GM10248 (cell line): ENCODE measurements at places on chromosomes 7 and 10.
A peak's percentile ranks its signal among the peaks of the same experiment; 100 is the strongest.

GRCh38 chr7:42931834-42932651 is at the start of the genes MRPL32 and PSMA2:
MRPL32 (plus strand) TSS chr7:42932376; CDS start chr7:42932387, 11 bp downstream.
PSMA2 (minus strand) TSS chr7:42932174; CDS start chr7:42932158, 16 bp downstream.
- DNase-seq = peak; percentile 95

- DNase-seq = no peak
Measured at GRCh38 chr7:107036535-107036934, 8.0 kb upstream of the PRKAR2B start.

GRCh38 chr10:104406715-104407650 is 53.4 kb downstream of the CFAP58 start:
- DNase-seq = no peak

DNA sequence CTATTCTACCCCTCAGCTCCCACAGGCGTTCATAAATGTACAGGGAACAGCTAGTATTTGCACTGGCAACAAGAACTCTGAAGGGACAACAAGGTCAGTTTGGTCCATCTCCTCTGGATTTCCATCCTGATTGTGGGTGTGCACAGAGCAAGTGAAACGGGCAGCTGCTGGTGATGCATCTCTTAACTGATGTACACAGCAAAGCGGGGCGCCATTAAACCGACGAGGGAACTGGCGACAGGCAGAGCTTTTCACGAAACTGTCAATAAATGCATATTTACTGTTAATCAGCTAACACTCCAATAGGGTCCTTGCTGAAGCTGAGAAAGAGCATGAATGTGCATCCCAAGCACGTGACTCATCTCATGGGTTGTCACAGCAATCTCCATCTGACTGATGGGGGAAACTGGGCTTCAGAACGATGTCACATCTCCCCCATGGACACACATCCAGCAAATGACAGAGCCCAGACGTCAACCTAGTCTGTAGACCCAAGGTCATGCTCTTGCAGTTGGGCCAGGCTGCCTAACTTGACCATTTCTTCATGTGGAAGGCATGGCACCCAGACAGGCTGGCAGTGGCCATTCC is 54.2 kb downstream of the FAM53B start:
- DNase-seq = no peak

DNA sequence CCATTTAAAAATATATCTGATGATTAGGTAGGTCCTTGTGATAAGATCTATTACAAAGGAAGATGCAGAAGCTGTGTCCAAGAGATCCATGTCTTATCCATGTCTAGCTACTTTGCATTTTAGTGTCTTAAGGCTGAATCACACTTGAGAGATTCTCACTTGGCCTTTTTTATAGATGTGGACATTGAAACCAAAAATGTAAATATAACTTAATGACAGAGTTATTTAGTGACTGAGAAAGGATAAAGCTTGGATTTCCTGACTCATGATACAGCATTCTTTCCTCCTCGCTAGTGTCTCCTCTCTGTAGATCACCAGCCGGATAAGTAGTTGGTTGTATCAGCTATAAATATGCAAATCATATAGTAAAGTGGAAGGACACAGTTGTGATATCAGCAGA is 23.3 kb downstream of the INHBA start:
- no peak for DNase-seq

- DNase-seq = no peak
Measured at GRCh38 chr7:156747718-156748117, 107.1 kb downstream of the RNF32 start.

DNA sequence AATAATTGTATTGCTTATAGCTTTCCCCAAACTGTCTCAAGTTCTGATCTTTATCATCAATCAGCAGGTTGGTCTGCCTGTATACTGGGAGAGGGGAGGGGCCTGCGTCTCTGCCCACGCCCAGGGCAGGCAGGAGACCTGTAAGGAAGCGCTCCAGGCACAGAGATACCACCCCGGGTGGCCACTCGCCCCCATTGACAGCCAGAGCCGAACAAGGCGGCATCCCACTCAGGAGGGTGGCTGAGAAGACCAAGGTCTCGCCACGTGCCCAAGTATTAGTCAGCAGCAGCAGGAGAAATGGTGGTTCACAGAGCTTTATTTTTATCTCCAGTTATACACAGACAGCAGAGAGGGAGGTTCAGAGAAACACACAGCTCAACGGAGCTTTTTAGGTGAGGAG is 7.2 kb downstream of the STK32C start:
- no peak for DNase-seq

- no peak for DNase-seq
Measured at GRCh38 chr10:102492983-102493382, 9.5 kb downstream of the ACTR1A start.

GRCh38 chr10:78658645-78659597 is 409.8 kb upstream of the ZMIZ1 start:
- peak; percentile 31 for DNase-seq

GRCh38 chr10:98567391-98568133 is 120.8 kb upstream of the HPS1 start:
- DNase-seq = no peak

DNA sequence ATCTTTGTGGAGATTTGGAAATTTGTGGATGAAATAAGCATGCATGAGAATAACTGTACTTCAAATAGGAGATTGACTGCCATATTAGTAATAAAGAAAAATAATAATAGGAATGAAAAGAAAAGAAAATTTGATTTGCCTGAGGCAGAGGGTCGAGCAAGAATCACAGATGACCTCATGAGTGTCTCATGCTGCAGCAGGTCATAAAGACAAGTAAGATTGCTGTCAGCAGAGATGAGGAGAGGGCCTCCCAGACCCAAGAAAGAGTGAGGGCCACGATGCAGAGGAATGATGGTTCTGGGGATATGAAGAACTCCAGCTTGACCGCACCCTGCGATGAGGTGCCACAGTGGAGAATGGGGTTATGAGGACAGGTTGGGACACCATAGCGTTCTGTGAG is 39.2 kb downstream of the TOMM7 start:
- DNase-seq = no peak

- no peak for DNase-seq
Measured at GRCh38 chr7:50265968-50266634, 38.4 kb upstream of the IKZF1 start.

GRCh38 chr10:96072674-96073073 is 29.3 kb downstream of the CCNJ start:
- DNase-seq = no peak

DNA sequence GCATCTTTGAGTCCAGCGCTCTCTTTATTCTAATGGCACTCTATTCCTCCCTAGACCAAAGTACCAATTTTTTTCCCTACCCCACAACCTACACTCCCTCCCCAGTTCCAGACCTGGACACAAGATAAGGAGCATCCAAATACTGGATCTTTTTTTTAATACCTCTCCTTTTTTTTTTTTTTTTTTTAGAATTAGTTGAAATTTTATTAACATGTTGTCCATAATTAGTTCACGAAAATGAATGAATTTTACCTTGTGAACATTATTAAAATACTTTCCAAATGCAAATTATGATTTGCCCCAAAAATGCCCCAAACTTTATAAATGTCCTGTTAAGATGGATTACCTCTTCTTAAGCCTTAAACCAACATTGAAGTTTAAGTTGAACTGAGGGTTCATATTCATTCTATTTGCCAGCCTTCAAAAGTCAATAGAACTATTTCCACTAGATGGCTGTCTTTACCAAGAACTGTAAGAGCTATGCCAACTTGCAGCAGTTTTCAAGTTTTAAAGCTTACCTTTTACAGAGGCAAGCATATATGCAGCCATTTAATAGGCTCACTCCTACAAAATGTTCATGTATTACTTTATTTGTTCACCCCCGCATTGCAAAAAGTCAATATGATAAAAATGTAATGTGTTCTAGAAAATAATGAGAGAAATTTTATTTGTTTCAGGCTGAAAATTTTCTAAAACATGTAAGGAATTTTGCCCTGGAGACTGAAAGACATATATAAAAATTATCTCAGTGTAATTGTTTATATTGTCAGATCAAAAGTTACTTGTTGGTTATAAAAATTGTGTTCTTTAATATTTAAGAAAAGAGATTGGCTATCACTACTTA is 39.7 kb upstream of the TNKS2 start:
- DNase-seq = peak; percentile 25

GRCh38 chr10:110985497-110986275 is 66.3 kb downstream of the SHOC2 start:
- DNase-seq = no peak

DNA sequence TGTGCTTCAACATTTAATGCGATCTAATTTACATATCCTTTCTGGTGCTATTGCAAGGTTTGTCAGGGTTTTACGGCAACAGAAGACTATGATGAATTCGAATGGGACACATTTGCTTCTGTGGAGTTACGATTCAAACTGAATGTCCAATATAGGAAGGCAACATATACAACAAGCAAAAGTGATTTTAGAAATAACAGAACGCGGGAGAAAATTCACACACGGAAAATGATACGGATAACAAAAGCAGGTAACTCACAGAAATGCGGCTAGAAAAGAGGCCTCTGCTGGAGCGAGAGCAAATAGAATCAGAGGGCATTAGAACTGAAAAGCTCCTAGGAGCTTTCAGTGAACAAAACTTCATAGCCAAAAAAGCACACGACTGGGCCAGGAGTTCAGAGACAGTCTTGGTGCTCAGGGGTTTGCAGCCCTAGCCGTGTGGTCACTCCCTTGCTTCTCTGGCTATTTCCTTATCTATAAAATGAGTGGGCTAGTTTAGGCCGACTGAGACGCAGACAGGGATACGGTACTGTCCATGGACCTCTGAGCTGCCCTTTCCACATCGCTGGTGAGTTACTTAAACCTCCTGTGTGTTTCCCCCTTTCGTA is 557 bp upstream of the TAX1BP1 start:
- peak; percentile 21 for DNase-seq

- DNase-seq = no peak
Measured at GRCh38 chr7:8442051-8442813, 8.8 kb downstream of the NXPH1 start.

DNA sequence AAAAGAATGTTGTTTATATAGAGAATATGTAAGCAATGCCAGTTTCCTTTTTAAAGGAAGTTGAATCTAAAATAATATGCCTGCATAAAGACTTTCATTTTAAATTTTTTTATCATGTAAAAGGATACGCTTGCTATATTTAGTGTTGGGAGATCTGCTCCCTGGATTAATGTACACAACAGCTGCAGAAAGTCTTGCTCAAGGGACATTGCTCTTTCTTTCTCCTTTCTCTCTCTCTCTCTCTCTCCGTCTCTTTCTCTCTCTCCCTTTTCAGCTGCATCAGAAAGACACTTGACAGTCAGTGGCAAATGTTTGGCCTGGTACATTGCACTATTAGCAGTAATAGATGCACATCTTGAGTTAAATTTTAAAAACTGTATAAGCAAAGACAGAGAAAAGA is 739 bp downstream of the MYPN start:
- DNase-seq = no peak

DNA sequence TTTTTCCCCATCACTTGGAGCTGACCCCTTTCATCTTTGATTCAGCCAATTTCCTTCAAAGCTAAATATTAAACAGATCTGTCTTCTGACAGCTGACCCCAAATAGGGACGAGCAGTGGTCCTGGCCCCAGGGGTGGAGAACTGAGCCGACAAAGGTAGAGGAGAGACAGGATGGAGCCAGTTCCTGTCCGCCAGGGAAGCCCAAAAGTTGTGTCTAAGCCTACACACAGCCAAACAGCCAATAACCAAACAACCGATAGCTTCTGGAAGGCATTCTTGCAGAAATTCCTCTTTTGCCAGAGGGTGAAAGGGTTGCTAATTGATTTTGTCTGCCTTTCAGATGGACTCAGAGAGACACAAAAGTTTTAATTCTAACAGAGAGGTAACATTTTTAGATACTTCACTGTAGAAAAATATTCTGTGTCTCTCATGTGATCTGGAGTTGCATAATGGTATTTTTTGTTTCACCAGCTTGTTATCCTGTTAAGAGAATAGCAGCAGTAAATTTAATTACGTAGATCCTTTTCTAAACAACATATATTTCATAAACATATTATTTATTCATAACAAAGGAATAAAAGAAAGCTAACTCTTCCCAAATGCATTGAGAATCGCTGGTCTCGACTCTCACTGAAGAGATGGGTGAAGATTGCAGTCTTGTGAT is 161.7 kb upstream of the LYZL1 start:
- no peak for DNase-seq
